ENCODE measurements at places on chromosomes 1 and 21.

DNA sequence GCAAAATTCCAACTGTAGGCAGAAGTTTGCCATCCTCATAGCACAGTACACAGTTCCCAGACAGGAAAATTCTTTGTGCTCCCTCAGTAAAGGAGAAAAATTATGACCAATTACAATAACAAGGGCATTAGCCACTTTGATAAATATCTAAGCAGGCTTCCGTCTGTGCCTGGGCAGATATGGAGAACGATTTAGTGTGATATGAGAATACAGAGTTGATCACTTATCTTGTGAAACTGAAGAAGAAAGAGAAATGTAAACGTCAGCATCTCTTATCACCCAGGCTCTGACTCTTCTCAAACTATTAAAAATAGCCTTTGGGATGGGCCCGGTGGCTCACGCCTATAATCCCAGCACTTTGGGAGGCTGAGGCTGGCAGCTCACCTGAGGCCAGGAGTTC is 54.5 kb upstream of the TIAM1 start:
- no peak for DNase-seq

DNA sequence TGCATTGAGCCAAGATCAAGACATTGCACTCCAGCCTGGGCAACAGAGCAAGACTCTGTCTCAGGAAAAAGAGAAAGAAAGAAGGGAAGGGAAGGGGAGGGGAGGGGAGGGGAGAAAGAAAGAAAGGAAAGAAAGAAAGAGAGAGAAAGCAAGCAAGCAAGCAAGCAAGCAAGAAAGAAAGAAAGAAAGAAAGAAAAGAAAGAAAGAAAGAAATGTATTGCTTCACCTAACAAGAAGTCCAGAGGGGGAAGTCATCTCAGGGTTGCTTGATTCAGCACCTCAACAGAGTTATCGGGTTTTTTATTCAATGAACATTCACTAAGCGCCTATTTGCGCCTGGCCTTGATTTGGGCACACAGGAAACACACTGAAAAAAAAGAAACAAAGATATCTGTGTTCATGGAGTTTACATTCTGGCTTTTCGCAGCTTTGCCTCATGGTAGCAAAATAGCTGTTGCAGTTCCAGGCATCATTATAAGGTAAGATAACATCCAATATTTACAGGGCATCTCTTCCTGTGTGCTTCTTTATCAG is 8.2 kb upstream of the RCSD1 start:
- no peak for DNase-seq

GRCh38 chr1:186858923-186859322 is 30.2 kb downstream of the PLA2G4A start:
- DNase-seq = no peak

DNA sequence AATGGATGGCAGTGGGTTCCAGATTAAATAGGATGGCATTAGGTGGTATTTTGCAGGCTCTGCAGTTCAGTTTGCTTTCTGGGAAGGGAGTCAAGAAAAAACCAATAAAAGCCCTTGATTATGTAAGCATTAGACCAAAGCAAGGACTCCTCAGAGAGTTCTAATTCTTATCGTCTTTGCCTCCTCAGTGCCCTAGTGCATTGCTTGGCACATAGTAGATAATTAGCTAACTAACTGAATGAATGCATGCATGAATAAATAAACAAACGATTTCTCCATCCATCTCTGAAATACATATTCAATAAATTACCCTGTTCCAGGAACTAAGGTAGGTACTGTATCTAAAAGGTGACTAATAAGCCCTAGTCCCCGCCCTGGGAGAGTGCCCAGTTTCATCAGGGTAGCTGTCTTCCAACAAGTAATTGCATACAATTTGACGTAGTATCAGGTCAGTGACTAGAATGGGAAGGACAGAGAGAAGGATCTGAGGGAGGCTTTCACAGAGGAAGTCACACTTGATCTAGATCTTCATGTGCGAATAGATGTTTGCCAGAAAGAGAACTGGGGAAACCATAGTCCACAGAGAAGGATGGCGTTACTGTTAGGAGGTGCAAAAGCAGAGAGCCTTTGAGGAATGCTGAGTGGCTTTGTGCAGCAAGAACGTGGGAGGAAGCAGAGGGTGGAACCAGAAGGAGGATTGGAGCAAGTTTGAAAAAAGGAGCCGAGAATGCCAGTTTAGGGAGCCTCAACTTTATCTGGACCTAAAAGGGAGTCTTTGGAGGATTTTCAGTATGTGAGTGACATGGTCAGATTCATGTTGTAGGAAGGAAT is 111.4 kb downstream of the TBX19 start:
- DNase-seq = no peak

- no peak for DNase-seq
These were observed 128.2 kb downstream of the GALNT2 start for GRCh38 chr1:230195199-230195598.

DNA sequence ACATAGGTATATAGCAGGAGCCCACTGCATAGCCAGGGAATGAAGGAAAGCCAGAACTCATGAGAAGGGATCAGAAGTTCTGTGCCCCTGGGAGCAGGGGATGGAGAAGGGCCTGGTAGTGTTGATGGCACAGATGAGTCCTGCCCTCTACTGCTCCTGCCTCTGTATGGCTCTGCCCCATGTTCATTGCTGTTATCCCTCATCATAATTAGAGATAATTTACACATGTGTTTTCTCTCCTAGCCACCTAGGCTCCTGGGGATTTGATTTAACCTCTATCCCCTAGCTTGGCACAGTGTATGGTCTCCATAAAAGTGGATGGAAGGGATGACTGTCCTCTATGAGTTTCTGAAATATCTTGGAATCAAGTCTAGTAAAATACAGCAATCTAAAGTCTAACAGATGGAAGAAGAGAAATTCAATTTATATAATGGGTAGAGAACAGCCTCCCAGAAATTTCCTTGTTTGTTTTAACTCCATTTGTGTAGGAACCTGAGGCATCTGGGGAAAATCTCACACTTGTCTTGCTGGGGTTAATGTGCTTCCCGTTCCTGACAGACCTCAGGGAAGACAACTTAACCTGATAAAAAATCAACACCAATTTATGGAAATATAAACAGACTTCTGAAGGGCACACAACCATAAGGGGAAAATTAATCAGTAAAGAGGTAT is 393.8 kb downstream of the HHAT start:
- DNase-seq = no peak

Measured in hematopoietic multipotent progenitor cell treated with erythropoietin and hydrocortisone succinate and interleukin-3 and kit ligand, for 15 days (in vitro differentiated cells).